Anterior cingulate cortex (tissue), 58 donors: ENCODE measurements at places on chromosomes 4 and X.

- no peak for DNase-seq
Measured at GRCh38 chr4:181756451-181757095, 486.6 kb upstream of the TENM3 start.

GRCh38 chr4:7778510-7779431 is 160.9 kb downstream of the AFAP1 start:
- no peak for DNase-seq

GRCh38 chr4:12242354-12242753 is 813.7 kb upstream of the HS3ST1 start:
- DNase-seq: no peak

DNA sequence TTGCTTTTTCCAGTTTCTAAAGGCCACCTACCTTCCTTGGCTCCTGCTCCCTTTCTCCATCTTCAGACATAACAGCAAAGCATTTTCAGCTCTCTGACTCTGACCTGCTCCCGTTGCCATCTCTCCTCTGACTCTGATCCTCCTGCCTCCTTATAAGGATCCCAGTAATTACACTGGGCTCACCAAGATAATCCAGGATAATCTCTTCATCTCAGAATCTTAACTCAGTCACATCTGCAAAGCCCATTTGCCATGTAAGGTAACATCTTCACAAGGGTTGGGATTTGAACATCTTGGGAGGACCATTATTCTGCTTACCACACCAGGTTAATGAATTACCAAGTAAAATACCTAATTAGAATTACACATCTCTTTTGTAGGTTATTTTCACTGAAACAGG is 41.3 kb upstream of the MAGED1 start:
- no peak for DNase-seq

DNA sequence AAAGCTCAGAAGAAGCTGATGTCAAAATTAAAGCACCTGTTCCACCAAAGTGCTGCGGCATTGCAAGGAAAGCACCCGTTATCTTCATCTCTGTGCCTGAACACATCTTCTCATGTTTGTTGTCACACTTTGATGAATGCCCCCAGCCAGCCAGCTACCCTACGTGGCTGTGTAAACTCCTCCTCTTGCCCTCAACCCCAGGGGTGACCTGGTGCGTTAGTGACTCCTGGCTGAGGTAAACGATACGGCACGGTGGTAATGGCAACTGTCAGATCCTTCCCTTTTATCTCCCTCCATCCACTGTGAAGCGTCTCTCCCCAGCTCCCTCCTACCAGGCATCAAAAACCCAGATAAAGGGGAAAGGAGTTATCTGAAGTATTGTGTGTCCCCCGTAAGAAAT is 90.6 kb upstream of the WWC2 start:
- DNase-seq: no peak

GRCh38 chrX:74510401-74510800 is 89.1 kb downstream of the SLC16A2 start:
- DNase-seq: no peak

DNA sequence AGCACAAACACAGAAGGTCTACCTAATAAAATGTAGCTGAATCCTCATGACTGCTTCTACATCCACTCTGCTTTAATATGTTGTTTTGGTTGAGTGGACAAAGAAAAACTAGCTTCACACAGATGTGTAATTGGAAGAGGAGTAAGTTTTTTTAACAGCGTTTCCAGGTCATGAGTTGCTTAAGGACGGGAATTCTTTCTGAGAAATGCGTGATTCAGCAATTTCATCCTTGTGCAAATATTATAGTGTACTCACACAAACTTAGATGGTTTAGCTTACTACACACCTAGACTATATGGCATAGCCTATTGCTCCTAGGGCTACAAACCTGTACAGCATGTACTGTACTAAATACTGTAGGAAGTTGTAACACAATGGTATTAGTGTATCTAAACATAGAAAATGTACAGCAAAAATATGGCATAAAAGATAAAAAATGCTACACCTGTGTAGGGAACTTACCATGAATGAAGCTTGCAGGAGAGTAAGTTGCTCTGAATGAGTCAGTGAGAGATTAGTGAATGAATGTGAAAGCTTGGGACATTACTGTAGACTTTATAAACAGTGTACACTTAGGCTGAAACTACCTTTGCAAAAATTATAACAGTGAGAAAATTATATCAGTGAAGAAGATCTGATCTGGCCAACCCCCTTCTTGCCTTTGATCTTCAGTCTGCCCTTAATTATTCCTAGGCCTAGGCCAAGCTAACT is 70.8 kb upstream of the IL15 start:
- no peak for DNase-seq

DNA sequence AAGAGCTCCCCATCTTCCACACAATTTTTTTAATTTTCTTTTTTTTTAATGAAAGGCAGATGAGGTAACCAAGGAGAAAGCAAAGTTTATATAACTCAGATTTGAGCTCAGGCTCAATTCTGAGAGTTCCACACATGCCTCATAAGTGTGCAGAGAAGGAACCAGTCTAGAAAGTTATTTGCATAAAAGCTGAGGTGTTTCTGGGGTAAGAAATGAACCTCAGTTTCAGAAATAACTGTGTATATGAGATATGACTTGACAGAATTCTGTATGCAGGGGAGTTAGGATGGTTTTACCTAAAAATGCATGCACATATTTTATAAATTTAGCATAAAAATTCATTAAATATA is 51.3 kb downstream of the DTHD1 start:
- no peak for DNase-seq

DNA sequence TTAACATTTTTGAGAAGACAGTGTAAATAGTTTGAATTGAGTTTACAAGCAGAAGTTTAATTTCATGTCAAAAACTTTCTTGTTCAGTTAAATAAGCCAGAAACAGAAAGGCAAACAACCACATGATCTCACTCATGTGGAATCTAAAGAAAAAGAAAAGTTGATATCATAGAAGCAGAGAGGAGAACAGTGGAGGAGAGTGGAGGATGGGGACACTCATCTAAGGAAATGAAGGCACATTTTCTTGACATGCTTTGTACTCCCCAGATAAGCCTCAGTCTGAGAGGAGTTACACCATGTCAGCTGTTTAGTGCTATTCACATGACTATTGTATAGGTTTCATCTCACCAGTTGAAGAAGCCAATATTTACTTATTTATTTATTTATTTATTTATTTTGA is 13.5 kb downstream of the SNCA start:
- no peak for DNase-seq

GRCh38 chr4:162347842-162348213 is 184.0 kb upstream of the FSTL5 start:
- DNase-seq: no peak

DNA sequence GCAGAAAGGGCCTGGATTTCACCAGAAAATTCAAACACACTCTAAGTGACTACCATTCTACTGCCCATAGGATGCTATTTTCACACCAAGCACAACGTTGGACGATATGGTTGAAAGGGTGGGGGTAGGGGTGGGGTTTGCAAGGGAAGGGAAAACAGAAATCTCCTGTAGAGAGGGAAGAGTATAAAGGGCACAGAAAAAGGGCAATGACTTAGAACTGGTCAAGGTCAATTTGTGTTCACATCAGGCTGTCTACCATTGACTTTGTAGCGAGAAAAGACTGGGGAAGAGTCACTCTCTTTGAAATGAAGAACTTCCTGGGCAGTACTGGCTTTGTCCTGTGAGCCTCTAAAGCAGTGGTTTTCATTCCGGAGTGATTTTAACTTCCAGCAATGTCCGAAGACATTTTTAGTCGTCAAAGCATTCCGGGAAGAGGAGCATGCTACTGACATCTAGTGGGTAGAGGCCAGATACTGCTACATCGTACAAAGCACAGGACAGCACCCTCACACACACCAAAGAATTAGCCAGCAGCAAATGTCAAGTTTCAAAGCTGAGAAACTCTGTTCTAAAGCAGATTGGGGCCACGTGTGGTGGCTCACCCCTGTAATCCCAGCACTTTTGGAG is 48.4 kb upstream of the SLC7A3 start:
- no peak for DNase-seq

DNA sequence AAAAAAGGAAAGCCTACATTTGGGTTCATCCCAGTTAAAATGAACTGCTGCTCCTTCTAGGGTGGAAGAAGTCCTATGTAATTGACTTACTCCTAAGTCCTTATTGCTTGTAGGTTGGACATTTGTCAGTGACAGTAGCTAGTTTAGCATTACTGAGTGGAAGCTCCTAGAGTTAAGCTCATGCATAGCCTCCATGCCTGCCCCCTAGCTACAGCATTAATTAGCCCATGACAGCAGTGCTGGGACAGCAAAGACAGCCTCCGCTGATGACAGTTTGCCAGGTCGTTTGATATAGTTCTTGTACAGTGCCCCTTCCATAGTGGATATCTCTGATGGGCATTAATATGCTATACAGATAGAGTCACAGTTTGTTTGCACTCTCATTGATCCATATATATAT is 18.7 kb upstream of the GALNTL6 start:
- DNase-seq: no peak

DNA sequence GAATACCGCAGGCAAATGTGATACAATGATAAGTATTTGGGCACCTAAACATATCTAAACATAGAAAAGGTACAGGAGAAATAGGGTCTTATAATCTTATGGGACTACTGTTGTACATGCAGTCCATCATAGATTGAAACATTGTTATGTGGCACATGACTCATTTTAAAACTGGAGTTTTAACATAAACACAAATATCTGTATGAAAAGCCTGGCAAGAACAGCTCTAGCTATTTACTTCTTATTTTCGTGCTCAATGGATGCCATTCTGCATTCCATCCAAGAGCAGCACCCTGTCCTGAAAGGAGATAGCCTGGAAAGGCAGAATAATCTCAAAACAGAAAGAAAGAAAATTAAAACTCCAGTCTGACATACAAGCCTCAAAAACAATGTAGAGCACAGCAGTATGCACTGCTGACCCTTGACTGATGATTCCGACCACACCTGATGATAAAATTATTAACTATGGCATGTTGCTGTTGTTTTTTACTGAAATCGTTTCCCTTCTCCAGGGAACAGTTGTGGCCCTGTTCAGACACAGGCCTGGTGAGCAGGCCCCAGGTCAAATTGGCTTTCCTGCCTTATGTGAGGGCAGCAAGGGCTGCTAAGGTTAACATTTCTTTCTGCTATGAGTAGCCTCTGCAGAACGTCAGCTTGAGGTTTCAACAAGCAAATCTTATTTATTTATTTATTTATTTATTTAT is 152.7 kb downstream of the APBB2 start:
- no peak for DNase-seq

- no peak for DNase-seq
Measured at GRCh38 chr4:109701566-109702410, 1.5 kb downstream of the CASP6 start.

DNA sequence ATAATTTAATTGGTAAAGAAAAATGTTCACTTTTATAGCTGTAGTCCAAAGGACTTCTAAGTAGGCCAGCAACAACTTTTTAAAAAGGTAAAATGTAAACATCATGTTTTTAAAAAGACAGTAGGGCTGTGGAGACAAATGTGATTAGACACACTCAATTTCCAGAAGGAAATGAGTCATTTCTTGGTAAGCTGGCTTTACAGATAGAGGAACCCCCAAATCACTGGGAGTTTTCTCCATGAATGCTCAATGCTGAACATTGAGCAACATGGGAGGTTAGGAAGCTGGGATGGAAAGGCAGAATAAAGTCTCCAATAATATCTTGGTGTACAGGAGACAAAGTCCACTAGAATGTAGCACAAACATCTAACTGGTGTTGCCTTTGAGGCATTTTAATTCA is 121.3 kb downstream of the NWD2 start:
- no peak for DNase-seq

DNA sequence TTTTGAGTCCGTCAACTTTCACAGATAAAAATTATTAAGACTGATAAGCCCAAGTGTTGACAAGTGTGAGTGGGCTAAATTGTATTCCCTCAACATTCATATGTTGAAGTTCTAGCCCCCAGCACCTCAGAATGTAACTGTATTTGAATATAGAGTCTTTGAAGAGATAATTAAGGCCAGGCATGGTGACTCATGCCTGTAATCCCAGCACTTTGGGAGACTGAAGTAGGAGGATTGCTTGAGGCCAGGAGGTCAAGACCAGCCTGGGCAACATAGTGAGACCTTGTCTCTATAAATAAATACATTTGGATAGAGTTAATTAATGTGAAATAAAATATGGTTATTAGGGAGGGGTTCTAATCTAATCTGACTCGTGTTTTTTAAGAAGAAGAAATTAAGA is 29.7 kb upstream of the SLC25A4 start:
- no peak for DNase-seq

GRCh38 chrX:137071596-137071995 is 37.8 kb upstream of the GPR101 start:
- no peak for DNase-seq

GRCh38 chrX:153954558-153955227 is 10.2 kb upstream of the RENBP start:
- no peak for DNase-seq

DNA sequence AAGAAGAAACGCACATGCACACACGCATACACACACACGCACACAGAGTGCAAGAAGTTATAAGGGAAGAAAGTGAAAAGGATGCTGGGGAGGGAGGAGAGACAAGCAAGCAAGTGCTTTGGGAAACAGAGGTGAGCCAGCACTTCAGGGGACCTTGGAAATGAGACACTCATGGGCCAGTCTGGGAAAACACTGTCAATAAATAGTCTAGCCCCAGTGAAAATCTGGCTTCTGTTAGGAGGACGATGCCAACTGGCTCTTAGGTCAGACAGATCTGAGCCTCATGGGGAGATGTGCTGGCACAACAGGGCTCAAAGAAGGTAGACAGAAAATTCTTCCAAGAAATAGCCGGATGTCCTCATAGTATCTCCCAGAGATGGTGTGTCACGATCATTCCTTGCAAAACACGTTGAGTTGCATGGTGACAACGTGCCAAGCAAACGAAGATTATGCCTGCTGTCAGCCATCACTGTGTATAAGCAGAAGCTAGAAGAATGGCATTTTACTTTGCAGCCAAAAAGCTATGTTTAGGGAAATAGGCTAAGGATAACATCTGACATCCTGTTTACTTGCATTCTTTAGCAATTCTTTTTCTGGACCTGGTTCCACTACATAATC is 557 bp upstream of the ARHGEF6 start:
- no peak for DNase-seq

DNA sequence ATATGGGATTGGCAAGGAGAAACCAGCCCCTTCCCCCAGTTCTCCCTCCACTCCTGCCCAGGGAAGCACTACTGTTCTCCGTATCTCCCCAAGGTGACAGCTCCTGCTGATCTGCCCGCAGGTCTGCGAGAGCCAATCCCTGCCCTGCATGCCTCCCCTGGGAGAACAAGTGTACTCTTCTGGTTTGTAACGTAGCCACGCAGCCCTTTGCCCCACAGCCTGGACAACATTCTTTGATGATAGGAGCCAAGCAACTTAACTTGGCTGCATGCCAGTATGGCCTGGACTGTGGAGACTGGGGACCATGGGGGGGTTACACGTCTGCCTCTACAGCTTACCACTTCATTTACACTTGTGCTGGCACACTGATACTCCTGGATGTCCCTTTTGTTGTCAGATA is 2.0 kb downstream of the STBD1 start:
- DNase-seq: no peak

- no peak for DNase-seq
Measured at GRCh38 chr4:33959519-33959918, 2284.8 kb downstream of the ARAP2 start.
